Midbrain (tissue), 1 donor: ENCODE measurements at places on chromosomes 3 and 15.
A peak's percentile ranks its signal among the peaks of the same experiment; 100 is the strongest.

GRCh38 chr3:59321881-59322540 lies 272.2 kb upstream of the CFAP20DC start:
- DNase-seq: no peak

DNA sequence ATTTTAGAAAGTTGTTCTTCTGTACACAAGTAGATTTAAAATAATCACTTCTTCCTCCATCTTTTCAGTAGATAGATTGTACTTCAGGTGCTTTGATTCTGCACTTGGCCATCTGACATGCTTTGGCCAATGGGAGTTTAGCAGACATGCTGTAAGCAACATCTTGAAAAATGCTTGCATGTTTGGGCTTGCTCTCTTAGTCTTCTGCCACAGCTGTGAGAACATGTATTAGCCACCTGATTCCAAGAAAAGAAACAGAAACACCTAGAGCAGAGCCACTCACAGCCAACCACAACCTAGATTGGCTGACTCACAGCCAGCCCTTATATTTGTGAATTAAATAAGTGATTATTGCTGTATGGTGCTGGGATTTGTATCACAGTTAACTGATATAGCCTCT lies 70.2 kb upstream of the GADL1 start:
- no peak for DNase-seq

DNA sequence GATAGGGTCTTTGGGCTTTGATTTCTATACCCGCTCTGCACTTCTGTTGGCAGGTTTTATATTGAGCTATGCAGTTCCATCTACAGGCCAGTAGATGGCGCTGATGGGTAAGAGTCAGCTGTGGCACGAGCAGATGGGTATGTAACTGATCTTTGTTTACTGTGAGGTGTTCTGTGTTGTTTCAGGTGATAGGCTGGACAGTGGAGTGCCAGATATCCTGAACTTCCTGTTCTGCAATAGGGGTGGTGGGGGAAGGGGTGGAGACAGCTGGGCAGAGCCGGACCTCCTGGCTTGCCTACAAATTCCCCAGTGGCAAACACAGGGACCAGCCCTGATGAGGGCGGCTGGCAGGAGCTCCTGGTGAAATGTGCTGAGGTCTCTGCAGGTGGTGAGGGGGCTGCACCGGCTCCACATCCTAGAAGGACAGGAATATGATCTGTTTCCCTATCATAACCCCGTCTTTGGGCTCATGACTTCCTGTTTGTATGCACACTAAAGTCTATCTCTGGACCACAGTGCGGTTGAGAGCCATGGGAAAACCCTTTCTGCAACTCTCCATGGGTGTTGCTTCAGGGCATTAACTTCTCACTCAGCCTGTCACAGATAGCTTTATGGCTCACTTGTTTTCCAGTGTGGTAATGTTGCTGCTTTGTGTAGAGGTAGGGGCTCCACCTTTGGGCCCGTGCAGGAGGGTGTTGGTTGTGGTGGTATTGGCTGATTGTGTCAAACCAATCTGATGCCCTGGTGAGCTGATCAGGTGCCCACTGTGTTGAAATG lies 13.4 kb upstream of the FAM98B start:
- DNase-seq: peak; percentile 58

- no peak for DNase-seq
These were observed 4.0 kb downstream of the EPHB3 start for GRCh38 chr3:184565421-184566211.

DNA sequence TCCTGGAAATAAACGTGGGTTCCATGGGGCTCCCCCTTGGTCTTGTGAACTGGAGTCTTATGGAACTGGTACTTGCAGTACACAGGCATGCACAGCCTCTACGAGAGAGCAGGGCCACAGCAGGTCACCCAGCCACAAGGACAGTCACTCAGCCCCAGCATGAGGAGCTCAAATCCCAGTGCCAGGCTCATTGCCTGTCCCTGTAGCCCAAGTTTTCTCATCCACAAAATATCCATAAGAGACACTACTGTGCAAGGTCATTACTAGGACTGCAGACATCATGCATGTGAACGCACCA lies 48.0 kb downstream of the CFAP92 start:
- no peak for DNase-seq
